ENCODE measurements at places on chromosomes 1 and 21. TPM values are rescaled to one million over a fixed set of nuclear protein-coding genes. Genes with fewer than 3 reads are reported as not detected.

The CD1D gene
- not detected for total RNA-seq

DNA sequence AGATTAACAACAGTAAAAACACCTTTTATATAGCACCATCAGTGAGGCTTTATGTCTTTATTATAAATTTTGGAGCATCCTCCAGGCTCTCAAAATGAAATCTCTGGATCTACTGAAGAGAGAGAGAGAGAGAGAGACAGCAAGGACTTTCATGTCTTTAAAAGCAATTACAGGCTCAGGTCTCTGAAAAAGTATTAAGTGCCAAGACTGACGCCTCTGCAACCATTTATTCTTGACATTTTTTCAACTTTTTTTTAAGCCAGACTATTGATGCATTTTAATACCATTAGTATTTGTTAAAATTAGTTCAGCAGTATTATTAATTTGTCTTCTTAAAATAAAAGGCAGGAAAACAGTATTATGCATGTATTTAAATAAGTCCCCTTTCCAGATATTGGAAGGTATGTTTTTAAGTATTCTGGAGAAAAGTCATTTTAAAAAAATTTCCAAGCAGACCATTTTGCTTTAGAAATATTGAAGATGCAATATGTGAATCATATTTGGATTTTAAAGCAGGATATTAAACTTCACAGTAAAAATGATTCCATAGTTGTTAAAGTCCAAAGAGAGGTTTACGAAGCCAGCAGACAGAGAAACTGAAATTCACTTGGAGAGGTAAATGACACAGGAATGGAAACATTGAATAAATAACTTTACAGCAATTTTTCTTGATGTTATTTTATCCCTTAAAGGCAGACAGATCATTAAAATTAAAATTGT is 35.4 kb upstream of the APOBEC4 start:
- DNase-seq, result no peak

The PADI2 gene
- total RNA-seq, result 0.30 TPM

DNA sequence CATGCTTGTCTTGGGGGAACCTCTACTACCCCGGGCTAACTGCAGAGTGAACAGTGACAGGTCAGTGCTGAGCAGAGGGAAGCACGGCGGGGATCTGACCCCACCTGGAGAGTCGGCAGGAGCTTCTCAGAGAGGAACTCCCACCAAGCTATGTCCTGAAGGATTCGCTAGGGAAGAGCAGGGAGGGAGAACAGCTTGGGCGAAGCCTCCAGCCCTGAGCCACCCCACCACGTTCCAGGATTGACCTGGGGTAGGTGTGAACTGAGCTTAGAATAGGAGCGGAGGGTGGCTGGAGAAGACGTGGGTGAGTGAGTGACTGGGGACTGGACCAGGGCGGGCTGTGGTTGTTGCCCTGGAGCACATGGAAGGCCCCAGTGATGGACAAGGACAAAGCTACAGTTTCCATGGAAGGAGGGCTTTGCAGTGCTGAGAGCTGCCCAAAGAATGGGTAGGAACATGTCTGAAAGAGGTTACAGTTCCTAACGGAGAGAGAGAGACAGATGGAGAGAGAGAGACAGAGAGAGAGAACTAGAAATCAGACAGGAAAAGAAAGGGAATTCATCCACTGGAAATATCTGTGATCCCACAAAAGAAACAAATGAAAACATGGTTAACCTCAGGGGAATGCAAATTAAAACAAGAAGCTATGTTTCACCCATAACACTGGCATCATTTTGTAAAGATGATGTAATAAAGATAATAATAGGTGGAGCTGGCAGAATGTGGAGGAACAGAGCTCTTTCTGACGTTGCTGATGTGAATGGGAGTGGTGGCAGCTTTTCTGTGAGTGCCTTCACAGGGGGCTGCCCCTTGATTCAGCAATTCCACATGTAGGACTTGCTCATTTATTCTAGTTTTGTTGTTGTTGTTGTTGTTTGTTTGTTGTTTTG is 17.2 kb downstream of the BSND start:
- DNase-seq, result no peak

DNA sequence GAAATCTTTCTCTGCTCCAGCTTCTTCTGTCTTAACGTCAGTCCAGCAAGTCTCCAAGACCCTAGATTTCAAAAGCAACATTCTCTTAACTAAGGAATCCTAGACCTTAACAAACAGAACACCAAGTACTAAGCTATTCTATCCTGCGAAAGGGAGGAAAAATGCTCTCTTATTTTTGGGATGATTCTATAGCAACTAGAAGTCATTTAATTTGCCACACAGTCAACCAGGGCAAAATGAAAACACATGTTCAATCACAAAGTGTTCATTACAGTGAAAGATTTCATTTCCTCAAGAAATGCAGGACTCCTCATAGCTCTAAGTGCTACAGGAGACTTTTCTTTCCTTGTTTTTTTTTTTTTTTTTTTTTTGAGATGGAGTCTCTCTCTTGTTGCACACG is 36.2 kb upstream of the DOCK7 start:
- peak; percentile 17 for DNase-seq

DNA sequence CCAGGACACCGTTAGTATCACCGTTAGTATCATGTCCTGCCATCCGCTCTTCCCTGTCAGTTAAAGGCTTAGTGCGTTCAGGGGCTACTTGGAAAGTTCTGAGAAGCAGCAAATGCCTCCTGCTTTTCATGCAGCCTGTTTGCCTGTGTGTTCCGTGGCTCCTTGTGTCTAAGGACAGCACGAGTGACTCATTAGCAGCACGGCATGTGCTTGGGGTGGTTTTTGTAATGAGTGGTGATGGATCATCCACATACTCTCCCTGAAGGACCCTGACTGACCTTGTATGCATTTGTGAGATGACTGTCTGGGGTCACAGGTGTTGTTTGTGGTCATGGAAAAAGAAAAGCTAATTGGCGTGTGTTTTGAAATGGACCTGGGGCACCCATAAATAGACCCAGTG is 221.9 kb downstream of the PBX1 start:
- peak; percentile 95 for DNase-seq

DNA sequence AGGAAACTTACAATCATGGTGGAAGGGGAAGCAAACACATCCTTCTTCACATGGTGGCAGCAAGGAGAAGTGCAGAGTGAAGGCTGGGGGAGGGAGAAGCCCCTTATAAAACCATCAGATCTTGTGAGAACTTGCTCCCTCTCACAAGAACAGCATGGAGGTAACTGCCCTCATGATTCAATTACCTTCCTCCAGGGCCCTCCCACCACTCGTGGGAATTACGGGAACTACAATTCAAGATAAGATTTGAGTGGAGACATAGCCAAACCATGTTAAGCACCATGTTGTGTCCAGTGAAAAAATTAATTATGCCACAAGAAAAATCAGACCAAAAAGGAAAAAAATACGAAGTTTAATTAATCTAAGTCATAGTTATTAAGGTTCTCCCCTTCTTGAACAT is 109.5 kb downstream of the CLDN17 start:
- no peak for DNase-seq

- DNase-seq, result no peak
These were observed 30.5 kb downstream of the SLC30A1 start for GRCh38 chr1:211548321-211549091.

The SLC45A1 gene
- 2.1 TPM for total RNA-seq

- DNase-seq, result no peak
These were observed 6.5 kb downstream of the LCE7A start for GRCh38 chr1:152866321-152866720.

The FAM151A gene
- not detected for total RNA-seq

DNA sequence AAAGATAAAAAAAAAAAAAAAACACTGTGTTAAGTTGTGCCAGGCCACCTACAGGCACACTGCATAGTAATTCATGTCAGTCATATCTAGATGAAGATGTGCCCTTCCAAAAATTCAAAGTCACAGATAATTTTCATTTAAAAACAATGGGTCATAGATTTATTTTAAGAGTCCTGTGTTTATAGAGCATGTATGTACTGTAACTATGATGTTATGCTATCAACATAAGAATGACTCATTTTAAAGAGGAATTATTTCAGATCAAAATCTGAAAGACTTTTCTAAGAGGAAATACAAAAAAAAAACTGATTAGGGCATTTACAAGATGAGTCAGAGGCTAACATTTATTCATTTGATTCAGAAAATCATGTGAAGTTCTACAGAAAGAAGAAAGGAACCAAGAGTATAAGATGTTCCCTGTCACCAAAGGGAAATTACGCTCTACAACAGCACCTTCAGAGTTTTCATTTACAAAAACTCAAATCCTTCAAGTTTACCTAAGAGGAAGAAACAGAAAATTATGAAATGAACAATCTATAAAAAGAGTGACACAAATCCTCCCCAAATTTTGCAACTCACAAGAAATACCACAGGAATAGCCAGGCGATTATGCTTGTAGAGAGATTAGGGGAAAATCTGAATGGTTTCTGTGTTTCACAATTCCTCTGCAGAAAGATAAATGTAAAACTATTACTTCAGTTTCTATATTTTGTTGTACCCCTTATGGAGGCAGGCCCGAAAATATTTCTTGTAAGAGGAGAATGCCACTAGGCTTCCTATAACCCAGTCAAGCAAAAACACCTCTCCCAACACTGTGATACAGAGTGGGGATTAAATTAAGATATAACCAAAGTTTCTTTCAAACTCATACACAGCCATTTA is 13.8 kb downstream of the TP53BP2 start:
- peak; percentile 81 for DNase-seq

DNA sequence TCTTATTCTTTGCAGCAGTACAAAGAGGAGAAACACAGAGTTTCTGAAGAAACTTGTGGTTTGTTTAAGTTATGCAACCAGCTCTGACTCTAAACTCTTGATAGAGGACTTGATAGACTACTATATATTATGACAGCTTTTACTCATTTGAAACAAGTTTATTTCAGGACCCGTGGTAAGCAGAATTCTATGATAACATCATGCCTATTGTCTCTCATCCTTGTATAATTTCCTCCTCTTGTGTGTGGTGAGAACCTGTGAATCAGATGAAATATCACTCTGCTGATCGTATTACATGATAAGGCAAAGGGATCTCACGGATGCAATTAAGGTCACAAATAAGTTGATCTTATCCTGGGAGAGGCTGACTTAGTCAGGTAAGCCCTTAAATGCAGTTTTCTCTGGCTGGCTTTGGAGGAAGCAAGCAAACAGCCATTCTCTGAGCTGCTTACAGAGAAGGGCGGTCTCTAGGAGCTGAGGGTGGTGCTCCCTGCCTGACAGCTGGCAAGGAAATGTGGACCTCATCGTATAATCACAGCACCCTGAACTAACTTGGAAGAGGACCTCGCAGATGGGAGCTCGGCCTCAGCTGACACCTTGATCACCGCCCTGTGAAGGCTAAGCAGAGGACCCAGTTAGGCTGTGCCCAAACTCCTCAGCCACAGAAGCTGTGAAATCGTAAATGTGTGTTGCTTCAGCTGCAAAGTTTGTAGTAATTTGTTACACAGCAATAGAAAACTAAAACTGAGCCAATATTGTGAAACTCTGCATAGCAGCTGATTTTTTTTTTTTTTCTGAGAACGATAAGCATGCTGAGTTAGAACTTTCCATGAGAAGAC is 151.1 kb upstream of the DPT start:
- no peak for DNase-seq

DNA sequence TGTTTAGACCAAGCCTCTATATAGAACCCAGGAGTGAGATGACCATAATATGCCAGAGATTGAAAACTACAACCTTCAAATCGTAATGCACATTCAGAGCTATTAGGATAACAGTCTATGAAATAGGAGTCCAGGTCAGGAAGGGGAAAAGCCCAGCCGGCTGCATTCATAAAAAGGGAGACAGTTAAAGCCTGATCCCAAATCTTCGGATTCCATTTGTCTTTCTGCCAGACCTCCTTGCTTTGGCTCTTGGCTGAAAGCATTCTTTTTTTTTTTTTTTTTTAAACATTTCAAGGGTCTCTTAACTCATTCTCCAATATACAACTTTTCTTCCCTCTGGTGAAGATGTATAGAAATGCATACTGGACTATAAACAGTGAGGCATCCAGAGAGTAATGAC is 81.1 kb downstream of the NTPCR start:
- DNase-seq, result no peak

Data from HFFc6 (cell line).